SK-N-SH (cell line): ENCODE measurements at places on chromosomes 7 and 10.

GRCh38 chr7:4222676-4223075 lies 459.4 kb upstream of the FOXK1 start:
- DNase-seq, result no peak

DNA sequence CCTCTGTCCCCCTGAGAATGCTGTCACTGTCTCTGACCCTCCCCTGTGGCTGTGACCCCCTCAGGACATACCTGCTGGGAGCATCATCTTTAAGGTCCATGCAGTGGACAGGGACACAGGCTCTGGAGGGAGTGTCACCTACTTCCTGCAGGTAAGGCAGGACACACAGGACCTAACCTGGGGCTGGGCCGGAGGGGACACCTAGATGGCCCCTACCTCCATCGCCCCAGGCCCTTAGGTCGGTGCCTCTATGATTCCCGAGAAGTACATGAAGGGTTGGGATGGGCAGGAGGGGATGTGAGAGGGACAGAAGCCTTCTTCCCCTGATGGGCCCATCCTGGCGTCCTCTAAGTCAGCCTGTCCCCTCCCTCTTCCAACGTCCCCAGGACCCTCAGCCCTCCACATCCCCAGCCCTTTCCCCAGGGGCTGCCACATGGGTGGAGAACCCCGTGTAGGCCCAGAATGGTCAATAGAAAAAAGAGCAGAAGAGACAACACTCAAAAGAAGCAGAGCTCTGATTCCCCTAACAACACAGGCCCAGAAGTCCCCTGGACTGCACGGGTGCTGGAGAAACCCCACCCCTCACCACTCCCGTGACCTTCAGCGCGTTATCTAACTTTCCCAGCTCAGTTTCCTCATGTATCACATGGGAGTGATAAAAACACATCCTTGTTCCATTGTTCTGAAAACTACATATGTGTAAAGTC lies 6.4 kb downstream of the CDHR1 start:
- DNase-seq, result no peak

- no peak for DNase-seq
Measured at GRCh38 chr10:119516381-119517234, 25.9 kb downstream of the RGS10 start.

DNA sequence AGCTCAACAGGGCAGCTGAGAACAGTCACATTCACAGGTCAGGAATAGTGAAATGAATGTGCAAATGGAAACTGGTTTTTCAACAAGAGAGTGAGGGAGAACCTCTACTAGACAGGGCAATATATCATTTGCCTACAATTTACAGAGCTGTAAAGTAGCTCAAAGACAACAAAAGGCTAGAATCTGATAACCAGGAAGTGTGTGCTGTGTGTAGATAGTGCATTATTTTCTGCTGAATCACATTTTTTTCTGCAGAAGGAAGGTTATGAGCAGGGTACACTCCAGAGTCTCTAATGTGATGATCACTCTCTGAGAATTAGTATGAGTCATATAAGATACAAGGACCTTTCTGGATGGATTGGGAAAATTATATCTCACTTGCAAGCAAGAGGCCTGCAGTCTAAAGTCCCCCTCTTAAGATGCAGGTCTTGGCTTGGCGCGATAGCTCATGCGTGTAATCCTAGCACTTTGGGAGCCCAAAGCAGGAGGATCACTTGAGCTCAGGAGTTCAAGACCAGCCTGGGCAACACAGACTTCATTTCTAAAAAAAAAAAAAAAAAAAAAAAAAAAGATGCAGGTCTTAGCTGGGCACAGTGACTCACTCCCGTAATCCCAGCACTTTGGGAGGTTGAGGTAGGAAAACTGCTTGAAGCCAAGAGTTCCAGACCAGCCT lies 59.9 kb upstream of the COBL start:
- no peak for DNase-seq

- DNase-seq, result no peak
Measured at GRCh38 chr10:15211464-15211979, 43.0 kb upstream of the NMT2 start.

DNA sequence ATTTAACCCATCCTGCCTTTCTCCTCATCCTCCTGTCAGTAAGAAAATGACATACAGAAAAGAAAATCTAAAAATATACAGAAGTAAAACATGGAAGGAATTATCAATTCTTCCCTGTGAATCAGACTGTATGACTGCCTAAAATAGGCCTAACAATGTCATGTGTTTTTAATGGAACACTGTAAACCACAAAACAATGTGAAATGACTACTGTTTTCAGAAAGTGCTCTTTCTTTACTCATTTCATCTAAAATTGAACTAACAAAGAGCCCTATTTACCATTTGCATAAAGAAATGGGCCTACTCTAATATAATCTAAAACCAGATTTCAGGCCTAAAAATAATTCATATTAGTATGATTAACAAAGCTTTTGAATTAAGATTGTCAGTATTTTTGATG lies 35.7 kb downstream of the SEMA3E start:
- no peak for DNase-seq

GRCh38 chr10:80104066-80104926 lies 25.8 kb downstream of the TMEM254 start:
- DNase-seq, result peak; percentile 63

- DNase-seq, result no peak
Measured at GRCh38 chr10:124007102-124007772, 86.2 kb downstream of the CHST15 start.
